Skeletal muscle cell (primary cell): ENCODE measurements at places on chromosomes 11 and 22.

DNA sequence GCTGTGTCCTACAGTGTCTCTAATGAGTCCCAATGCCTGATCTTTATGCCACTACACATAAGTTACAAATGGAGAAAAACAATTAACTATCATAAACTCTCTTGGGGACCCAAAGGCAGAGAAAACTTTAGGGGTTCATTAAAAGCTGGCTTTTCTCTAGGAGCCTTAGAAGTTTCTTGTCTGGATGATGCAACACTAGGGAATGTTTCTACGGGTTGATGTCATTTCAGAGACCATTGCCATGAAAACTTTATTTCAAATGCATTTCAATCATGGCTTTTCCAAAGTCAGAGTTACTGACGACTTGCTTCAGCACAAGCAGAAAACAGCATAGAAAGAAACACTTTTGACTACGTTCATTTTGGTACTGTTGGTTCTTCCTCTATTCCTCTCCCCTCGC, 8.5 kb upstream of the OR8B12 start:
- no peak for DNase-seq

- DNase-seq = no peak
Observed at GRCh38 chr22:38870791-38871359, 1.1 kb downstream of the CBX6 start.

GRCh38 chr11:70625582-70626518, 227.5 kb downstream of the CTTN start:
- no peak for DNase-seq

- DNase-seq = no peak
Observed at GRCh38 chr22:49551897-49552614, 275.6 kb downstream of the BRD1 start.

- DNase-seq = no peak
Observed at GRCh38 chr11:110410651-110411050, 19.1 kb upstream of the FDX1 start.

GRCh38 chr11:67355794-67356386, 2.5 kb upstream of the POLD4 start:
- DNase-seq = no peak

DNA sequence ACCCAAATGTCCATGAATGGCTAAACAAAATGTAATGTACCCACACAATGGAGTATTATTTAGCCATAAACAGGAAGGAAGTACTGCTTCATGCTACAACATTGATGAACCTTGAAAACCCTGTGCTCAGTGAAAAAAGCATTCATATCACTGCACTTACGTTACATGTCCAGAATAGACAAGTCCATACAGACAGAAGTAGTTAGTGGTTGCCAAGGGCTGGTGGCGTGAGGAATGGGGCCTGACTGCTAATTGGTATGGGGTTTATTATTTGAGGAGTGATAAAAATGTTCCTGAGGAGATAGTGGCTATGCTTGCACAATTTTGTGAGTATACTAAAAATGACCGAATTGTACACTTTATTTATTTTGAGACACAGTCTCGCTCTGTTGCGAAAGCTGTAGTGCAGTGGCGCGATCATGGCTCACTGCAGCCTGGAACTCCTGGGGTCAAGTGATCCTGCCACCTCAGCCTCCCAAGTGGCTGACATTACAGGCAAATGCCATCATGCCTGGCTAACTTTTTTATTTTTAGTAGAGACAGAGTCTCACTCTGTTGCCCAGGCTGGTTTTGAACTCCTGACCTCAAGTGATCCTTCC, 7.7 kb upstream of the SYVN1 start:
- no peak for DNase-seq

DNA sequence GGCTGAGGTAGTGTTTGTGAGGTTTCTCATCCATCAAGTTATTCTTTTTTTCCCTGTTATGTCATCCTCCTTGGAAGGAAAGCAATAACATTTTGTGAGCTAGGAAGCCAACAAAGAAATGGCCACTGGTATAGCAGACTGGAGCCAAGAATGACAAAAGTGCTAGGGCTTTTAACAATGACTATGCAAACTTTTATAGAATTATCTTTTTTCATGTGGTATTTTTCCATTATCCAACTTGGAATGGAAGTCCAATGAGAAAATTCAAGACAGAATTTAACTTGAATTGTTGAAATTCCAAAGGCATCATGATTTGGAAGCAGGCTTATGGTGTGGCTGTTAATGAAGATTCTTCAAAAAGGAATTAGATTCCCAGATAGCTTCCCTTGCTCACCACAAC, 216.4 kb upstream of the PDGFD start:
- no peak for DNase-seq

DNA sequence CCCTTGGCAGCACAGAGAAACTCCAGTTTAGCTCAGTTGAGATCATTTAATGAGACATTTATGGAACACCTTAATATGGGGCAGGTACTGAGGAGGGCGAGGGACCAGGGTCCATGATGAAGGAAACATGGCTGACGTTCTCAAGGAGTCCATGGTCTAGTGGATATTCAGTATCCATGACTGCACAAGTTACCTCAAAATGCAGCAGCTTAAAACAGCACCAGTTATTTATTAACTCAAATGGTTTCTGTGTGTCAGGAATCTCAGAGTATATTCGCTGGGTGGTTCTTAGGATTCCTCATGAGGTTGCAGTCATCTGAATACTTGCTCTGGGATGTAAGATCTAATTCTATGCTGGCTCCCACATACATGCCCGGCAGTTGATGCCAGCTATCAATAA, 346.8 kb downstream of the LARGE1 start:
- DNase-seq = no peak

DNA sequence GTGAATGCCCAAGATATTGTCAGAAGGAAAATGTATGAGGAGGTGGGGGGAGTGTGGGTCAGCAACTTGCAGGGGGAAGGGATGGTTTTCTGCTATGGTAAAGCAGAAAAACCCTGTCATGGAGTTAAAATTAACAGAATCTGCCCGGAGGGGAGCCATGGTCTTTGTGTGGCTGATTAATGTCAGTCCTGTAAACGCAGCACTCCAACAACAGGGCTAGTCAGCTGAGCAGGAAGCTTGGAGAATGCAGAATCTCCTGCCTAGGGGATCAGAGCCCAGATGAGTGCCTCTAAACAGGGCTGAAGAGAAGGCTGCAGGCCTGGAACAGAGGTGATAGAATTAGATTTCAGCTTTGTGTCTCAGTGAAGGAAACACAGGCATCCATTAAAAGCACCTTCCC, 140.9 kb upstream of the MTNR1B start:
- DNase-seq = no peak

GRCh38 chr11:28738549-28738948, 630.4 kb downstream of the METTL15 start:
- no peak for DNase-seq

DNA sequence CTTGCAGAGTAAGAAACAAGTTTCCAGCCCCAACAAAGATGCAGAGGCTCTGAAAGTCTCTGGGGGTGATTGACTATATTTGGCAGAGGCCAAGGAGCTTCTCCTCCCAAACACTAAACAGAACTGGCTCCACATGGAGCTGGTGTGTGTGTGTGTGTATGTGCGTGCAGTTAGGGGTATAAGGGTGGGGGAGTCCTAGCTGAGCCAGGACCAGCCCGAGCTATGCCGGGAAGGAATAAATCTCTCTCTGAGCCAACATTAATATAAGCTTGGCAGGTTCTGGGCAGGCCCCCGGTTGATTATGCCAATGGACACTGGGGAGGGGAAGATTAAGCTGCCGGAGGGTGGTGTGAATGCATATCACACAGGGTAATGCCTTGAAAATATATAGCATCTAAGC, 324.2 kb downstream of the MIAT start:
- DNase-seq = no peak

DNA sequence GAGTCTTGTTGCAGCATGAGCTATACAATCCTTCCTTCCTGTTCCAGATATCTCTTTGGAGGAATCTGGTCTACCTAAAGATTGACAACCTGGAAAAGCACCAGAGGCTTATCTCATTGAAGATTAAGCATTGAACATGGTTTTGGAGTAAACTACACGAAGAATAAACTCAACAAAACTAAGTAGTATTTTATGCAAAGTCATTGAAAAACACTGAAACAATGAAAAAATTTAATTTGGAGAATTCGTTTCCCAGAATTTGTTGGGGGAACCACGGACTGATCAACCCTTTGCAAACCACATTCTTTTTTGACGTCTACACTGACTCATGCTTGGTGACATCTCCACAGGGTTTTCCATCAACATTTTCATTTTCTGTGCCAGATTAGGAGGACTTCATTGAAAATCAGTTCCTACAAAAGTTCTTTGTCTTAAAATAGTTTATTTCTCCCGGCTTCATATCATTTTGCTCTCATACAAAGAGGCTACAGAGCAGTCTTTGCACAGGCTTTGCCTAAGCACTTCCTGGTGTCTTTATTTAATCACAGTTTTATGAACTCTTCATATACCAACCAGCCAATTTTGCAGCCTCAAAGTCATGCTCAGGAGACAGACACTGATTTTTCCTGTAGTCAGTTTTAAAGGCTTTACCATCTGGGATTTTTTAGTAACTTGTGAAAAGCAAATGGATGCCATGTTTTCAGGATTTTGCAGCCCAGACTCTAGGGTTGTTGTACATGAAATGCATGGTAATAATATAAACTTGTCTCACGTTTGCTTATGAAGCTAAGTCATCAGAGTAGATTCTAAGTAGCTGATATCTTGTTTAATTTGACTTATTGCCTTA, 186.3 kb downstream of the C11orf91 start:
- no peak for DNase-seq

GRCh38 chr22:25942856-25943411, 200.9 kb downstream of the MYO18B start:
- peak; percentile 1 for DNase-seq

DNA sequence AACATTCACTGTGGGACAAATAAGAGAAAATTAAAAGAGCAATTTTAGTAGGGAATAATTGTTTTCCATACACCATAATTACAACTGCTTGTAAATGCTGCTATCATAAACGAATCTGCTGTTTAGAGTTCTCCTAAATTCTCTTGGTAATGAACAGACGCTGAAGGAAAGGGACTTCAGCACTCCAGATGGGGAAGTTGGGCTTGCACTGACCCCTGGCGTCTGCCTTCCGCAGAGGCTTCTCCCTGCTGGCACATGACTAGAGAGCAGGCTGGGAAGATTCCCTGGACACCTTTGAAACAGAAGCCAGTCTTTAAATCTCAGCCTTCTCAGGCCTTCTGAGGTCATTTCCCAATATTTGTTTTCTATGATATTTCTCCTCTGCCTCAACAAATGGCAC, 84.1 kb downstream of the NXPE2 start:
- DNase-seq = peak; percentile 11

GRCh38 chr11:12592283-12592682, 81.9 kb upstream of the TEAD1 start:
- no peak for DNase-seq

- peak; percentile 20 for DNase-seq
Observed at GRCh38 chr11:105673089-105673488, 63.2 kb downstream of the GRIA4 start.

DNA sequence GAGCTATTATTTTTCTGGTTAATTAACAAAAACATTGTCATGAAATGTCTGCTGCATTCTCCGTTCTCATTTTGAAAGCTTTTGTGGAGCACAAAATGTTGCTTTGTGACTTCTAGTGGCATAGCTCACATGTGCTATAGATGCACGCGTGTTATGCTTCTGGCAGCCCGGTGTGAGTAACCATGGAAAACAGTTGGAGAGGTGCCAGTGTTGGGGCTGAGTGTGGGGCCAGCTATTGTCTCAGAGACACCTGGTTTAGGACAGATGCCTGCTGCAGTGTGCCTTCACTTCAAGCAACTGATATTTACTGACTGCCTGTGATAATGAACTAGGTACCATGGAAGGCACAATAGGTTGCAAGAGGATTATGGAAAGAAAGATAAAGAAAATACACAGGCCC, 760.6 kb downstream of the NTM start:
- no peak for DNase-seq

DNA sequence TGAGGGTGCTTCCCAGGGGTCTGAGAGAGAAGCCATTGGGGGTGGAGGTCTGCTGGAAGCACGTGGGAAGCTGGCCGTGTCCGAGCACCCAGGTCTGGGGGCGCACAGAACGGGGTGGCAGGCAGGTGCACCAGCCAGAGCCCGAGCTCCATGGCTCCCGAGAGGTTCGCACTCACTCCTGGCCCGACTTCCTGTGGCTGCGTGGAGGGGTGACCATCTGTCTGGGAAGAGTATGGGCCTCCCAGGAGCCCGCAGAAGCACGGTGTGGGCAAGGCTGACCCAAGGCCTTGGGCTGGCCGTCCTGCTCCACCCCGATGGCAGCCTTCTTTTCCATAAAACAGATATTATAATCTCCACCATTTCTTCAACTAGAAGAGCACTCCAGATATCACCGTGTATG, 256.0 kb upstream of the B3GAT1 start:
- no peak for DNase-seq

DNA sequence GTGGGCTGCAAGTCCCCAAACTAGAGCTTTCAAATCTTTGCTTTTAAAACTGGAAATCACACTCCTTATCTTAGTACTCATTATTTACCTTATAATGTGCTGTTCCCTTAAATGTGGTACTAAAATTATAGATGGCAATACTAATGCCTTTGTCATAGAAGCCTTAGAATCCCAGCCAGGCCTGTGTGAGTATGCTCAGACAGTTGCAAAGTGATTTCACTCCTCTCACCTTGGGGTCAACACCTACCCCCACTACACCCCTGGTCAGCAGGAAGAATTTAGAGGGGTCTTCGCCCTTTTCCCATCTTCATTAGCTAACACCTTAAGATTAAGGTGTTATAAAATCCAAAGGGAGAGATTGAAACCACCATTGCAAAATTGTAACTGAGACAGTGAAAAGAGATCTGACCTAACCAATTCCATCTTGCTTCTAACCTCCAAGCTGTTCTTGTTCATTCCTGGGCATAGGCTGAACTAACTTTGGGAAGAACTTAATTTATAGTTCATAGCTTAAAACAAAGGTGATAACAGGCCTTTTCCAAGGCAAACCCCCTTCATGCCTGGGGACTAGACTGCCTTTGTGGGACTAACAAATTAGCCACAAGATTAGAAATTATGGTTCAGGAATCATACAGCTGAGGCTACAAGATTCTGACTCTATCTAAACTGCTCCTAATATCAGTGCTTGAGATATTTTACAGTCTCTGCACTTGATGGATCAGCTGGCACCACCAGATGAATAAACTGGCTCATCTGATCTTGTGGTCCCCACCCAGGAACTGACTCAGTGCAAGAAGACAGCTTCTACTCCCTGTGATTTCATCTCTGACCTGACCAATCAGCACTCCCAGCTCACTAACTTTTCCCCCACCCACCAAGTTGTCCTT, 10.4 kb upstream of the MRPL17 start:
- peak; percentile 76 for DNase-seq

GRCh38 chr11:96260067-96260511, 82.9 kb downstream of the MAML2 start:
- no peak for DNase-seq

GRCh38 chr11:2534134-2534956, 89.5 kb downstream of the KCNQ1 start:
- no peak for DNase-seq
